ENCODE measurements at places on chromosomes 12 and 14.

DNA sequence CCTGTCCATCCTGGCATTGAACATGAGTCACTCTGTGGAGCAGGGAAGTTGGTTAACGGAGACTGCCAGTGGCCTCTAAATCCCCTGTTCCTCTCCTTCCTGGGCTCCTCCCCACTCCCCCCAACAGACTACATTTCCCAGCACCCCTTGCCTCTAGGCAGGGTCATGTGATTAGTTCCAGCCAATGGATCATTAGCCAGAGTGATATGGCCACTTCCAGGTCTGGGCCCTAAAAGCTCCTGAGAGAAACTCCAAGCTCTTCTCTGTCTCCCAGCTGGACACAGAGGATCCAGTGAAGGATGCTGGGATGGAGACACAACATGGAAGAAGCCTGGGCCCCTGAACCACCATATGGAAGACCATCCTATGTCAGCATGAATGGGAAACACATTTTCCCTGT, 54.4 kb upstream of the RFLNA start:
- DNase-seq, result no peak

DNA sequence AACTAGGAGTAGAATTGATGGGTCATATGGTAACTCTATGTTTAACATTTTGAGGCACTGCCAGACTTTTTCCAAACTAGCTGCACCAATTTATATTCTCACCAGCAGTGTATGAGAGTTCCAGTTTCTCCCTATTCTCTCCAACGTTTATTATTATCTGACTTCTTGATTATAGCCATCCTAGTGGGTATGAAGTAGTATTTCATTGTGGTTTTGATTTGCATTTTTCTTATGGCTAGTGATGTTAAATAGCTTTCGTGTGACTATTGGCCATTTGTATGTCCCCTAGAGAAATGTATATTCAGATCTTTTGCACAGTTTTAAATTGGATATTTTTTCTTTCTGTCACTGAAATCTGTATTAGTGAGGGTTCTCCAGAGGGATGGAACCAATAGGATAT, 37.8 kb downstream of the HELB start:
- DNase-seq, result no peak

DNA sequence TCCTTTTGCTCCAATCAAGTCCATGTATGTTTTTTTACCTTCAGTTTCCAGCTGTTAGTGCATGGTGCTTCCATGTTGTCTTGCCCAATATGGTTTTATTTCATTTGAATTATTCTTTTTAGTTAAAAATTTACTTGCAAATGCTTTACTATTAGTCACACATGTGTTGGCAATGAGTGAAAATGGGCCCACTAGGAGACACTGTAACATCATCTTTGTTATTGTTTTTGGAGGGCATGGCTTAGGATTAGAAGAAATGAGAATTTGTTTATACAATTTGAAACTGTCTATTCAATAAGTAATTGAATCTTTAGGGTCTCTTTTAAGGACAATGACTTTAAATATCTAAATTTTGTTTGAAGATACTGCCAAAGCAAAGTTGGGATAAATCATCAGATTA, 133.7 kb downstream of the BRMS1L start:
- no peak for DNase-seq

GRCh38 chr14:77301103-77301502, 19.6 kb downstream of the POMT2 start:
- peak; percentile 64 for DNase-seq

GRCh38 chr12:114685869-114686268, 1.9 kb upstream of the TBX3 start:
- DNase-seq, result no peak

GRCh38 chr12:12272869-12273268, 6.0 kb upstream of the LRP6 start:
- DNase-seq, result no peak

DNA sequence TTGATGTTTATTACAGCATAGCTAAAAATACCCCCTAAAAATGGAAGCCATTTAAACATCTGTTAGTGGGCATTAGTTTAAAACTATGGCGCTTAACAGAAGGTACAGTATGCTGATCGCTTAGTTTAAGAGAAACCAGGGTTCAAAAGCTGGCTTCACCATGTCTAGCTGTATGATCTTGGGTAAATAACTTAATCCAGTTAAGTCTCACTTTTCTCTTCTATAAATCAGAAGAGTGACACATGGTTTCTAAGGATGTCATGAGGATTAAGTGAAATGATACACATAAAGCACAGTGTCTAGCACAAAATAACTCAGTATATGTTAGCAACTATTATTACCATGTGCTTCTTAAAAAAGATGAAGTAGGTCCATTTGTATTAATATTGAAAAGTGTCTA, 38.7 kb downstream of the STK38L start:
- DNase-seq, result no peak

All from natural killer cell (primary cell).